ENCODE measurements at places on chromosomes 6 and 20. TPM values are rescaled to one million over a fixed set of nuclear protein-coding genes. Genes with fewer than 3 reads are reported as not detected.
A peak's percentile ranks its signal among the peaks of the same experiment; 100 is the strongest.

Gene EBF4
- 9.9 TPM for total RNA-seq

Gene PSORS1C2
- not detected for total RNA-seq

Gene GSTA3
- not detected for total RNA-seq

Gene PTCHD4
- total RNA-seq: 0.22 TPM

Gene ARMH2
- not detected for total RNA-seq

Gene GHRH
- total RNA-seq: not detected

Gene CFB
- total RNA-seq: 81.1 TPM

Gene DCDC2
- total RNA-seq: 0.15 TPM

Gene AURKA
- total RNA-seq: 17.1 TPM

Gene ZKSCAN4
- total RNA-seq: 4.0 TPM

DNA sequence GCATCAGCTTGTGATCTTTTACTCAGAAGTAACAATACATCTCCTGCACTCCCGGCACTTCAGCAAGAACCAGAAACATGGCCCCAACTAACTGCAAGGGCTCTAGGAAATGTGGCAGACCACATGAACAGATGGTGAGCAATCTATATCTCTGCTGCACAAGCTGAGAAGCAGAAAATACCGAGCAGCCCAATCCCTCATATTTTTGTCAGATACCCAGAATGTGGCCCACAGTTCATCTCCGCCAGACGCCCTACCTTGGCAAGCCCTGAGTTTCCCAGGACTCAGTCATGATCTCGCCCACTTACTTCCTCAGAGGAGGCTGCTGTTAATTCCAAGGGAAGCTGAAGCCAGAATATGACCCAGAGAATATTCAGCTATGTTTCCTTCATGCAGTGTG is 63.1 kb upstream of the PHACTR1 start:
- no peaks in the 10 kb centered on the region for H3K27me3 ChIP-seq
- no peak overlapping the region for H3K4me3 ChIP-seq
- DNase-seq: no peak
- no peaks in the 10 kb centered on the region for H3K36me3 ChIP-seq
- no peaks in the 10 kb centered on the region for H3K4me1 ChIP-seq

DNA sequence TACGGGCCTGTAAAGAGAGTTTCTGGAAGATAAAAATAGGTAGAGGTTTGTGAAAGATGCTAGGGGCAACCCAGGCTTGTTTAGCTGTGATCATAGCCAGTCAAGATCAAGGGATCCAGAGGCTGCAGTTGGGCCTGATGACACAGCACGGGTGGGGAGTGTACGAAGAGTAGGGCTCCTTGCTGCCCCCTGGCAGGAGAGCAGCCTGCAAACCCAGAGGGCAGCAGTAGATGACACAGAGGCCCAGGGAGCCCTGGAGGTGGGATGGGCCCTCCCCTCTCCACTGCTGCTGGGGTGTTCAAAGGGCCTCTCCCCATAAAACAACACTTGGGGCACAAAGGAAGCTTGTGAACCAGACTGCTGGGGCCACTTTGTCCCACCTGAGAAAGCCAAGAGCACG is 47.2 kb downstream of the VEGFA start:
- peaks cover 32% of the 10 kb centered on the region for H3K4me1 ChIP-seq
- no peak for DNase-seq
- no peaks in the 10 kb centered on the region for H3K36me3 ChIP-seq
- H3K27ac ChIP-seq: no peak overlapping the region
- no peaks in the 10 kb centered on the region for H3K27me3 ChIP-seq

GRCh38 chr20:39596554-39596953 is 634.4 kb downstream of the DHX35 start:
- DNase-seq: no peak
- H3K27me3 ChIP-seq: no peaks in the 10 kb centered on the region
- peaks cover 4% of the 10 kb centered on the region for H3K4me1 ChIP-seq
- no peak overlapping the region for H3K4me3 ChIP-seq
- no peak overlapping the region for H3K27ac ChIP-seq
- no peaks in the 10 kb centered on the region for H3K36me3 ChIP-seq

GRCh38 chr6:81172056-81172740 is 580.3 kb downstream of the TENT5A start:
- H3K27ac ChIP-seq: peak overlapping the region; percentile 34
- H3K27me3 ChIP-seq: no peaks in the 10 kb centered on the region
- H3K4me3 ChIP-seq: no peak overlapping the region
- H3K36me3 ChIP-seq: no peaks in the 10 kb centered on the region

GRCh38 chr20:325889-326644 is 715 bp downstream of the SOX12 start:
- peaks cover 6% of the 10 kb centered on the region for H3K27me3 ChIP-seq
- DNase-seq: no peak
- H3K4me1 ChIP-seq: peaks cover 34% of the 10 kb centered on the region
- H3K4me3 ChIP-seq: peak overlapping the region; percentile 95

- DNase-seq: peak; percentile 76
- no peaks in the 10 kb centered on the region for H3K27me3 ChIP-seq
- H3K4me1 ChIP-seq: no peaks in the 10 kb centered on the region
Observed at GRCh38 chr6:30515944-30516753, 26.8 kb downstream of the HLA-E start.

GRCh38 chr20:49046087-49046900 is at the start of gene CSE1L:
CSE1L (plus strand) TSS chr20:49046312; CDS start chr20:49058464, 12,152 bp downstream.
- H3K36me3 ChIP-seq: no peaks in the 10 kb centered on the region
- H3K27me3 ChIP-seq: no peaks in the 10 kb centered on the region
- DNase-seq: peak; percentile 85
- peaks cover 53% of the 10 kb centered on the region for H3K4me1 ChIP-seq
- peak within 1 kb of the TSS; percentile 95 for H3K27ac ChIP-seq
- peak within 1 kb of the TSS; percentile 76 for H3K4me3 ChIP-seq

- no peak overlapping the region for H3K27ac ChIP-seq
- no peaks in the 10 kb centered on the region for H3K27me3 ChIP-seq
- no peaks in the 10 kb centered on the region for H3K36me3 ChIP-seq
- peaks cover 6% of the 10 kb centered on the region for H3K4me1 ChIP-seq
Observed at GRCh38 chr6:13538084-13538483, 36.3 kb upstream of the SIRT5 start.

- H3K36me3 ChIP-seq: no peaks in the 10 kb centered on the region
- H3K27me3 ChIP-seq: no peaks in the 10 kb centered on the region
- DNase-seq: no peak
Observed at GRCh38 chr6:160972111-160972510, 19.5 kb upstream of the MAP3K4 start.

DNA sequence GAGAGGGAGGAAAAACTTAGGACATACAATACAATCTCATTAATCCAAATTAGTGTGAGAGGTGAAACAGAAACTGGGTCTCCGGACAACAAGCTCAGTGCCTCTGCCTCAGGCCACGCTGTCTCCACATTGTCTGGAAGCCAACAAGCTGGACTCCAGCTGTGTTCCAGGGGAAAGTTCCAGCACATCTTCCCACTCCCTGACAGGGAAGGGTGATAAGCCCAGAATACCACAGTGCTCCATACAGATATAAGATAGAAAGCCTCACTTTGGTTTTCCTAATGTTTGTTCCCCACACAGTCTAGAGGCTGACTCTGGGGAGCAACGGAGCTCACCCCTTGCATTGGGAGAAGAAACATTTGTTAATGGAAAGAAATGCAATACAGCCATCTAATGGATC is 117.1 kb upstream of the SPTLC3 start:
- H3K27me3 ChIP-seq: no peaks in the 10 kb centered on the region
- no peak overlapping the region for H3K27ac ChIP-seq
- no peaks in the 10 kb centered on the region for H3K36me3 ChIP-seq
- no peak overlapping the region for H3K4me3 ChIP-seq
- no peak for DNase-seq
- no peaks in the 10 kb centered on the region for H3K4me1 ChIP-seq

DNA sequence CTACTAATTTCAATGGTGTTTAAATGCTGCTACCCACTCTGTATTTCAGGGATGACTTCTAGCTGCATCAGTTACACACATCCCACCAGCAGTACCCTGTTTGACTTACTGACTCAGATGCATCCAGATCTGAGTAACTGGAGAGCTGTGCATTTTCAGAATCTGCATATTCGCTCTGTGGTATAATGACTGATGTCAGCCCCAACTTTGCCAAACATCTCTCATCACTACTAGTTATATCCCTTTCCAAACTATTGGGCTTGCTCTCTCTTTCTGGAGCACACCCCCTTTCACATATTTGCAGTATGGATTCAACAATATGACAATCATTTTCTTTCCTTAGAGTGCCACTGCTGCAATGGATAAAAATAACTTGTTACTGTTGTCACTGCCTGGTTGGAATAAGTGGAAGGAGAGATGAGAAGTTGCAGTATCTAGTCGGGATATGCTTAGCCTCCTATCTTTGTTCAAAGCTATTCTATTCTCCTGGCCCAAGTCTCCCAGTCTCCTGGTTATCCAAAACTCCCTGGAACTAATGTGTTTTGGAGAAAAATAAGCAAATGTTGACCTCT is 3.3 kb upstream of the RSPO3 start:
- no peak overlapping the region for H3K4me3 ChIP-seq
- H3K4me1 ChIP-seq: peaks cover 8% of the 10 kb centered on the region
- no peak for DNase-seq
- H3K27me3 ChIP-seq: peaks cover 3% of the 10 kb centered on the region

- H3K36me3 ChIP-seq: no peaks in the 10 kb centered on the region
- H3K27ac ChIP-seq: no peak overlapping the region
- H3K4me1 ChIP-seq: no peaks in the 10 kb centered on the region
- no peak for DNase-seq
- H3K4me3 ChIP-seq: no peak overlapping the region
- no peaks in the 10 kb centered on the region for H3K27me3 ChIP-seq
Observed at GRCh38 chr6:164337024-164337924, 922.8 kb downstream of the QKI start.

GRCh38 chr6:30676660-30677285 is 4.0 kb upstream of the DHX16 start:
- DNase-seq: no peak
- peaks cover 21% of the 10 kb centered on the region for H3K36me3 ChIP-seq
- H3K27ac ChIP-seq: no peak overlapping the region
- peaks cover 24% of the 10 kb centered on the region for H3K4me1 ChIP-seq

DNA sequence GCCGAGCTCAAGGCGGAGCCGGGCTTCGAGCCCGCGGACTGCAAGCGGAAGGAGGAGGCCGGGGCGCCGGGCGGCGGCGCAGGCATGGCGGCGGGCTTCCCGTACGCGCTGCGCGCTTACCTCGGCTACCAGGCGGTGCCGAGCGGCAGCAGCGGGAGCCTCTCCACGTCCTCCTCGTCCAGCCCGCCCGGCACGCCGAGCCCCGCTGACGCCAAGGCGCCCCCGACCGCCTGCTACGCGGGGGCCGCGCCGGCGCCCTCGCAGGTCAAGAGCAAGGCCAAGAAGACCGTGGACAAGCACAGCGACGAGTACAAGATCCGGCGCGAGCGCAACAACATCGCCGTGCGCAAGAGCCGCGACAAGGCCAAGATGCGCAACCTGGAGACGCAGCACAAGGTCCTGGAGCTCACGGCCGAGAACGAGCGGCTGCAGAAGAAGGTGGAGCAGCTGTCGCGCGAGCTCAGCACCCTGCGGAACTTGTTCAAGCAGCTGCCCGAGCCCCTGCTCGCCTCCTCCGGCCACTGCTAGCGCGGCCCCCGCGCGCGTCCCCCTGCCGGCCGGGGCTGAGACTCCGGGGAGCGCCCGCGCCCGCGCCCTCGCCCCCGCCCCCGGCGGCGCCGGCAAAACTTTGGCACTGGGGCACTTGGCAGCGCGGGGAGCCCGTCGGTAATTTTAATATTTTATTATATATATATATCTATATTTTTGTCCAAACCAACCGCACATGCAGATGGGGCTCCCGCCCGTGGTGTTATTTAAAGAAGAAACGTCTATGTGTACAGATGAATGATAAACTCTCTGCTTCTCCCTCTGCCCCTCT is 1.1 kb downstream of the CEBPB start:
- H3K36me3 ChIP-seq: no peaks in the 10 kb centered on the region
- H3K4me1 ChIP-seq: peaks cover 32% of the 10 kb centered on the region
- peak overlapping the region; percentile 92 for H3K27ac ChIP-seq
- no peaks in the 10 kb centered on the region for H3K27me3 ChIP-seq

DNA sequence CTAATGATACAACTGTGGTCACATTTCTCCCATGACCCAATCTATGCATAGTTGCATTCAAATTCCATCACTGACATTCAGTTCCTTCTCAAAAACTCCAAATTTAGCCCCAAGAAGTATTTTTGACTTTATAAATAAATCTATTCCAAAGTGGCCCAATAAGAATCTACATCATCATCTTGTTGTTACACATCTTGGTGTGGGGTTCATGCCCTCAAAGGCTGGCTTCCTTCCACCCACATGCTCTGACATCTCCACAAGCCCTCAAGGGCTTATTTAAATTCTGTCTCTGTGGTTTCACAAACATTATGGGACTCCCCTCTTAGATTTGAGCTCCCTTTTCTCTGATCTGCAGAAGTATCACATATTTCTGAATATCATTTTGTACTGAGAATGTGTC is 585.3 kb upstream of the BTBD3 start:
- no peak for DNase-seq
- H3K4me1 ChIP-seq: no peaks in the 10 kb centered on the region
- H3K27ac ChIP-seq: no peak overlapping the region
- H3K36me3 ChIP-seq: no peaks in the 10 kb centered on the region

GRCh38 chr20:46634528-46634927 is 16.7 kb downstream of the SLC13A3 start:
- H3K36me3 ChIP-seq: no peaks in the 10 kb centered on the region
- no peak overlapping the region for H3K27ac ChIP-seq
- no peaks in the 10 kb centered on the region for H3K27me3 ChIP-seq
- no peak overlapping the region for H3K4me3 ChIP-seq
- DNase-seq: no peak

- H3K27ac ChIP-seq: no peak overlapping the region
- DNase-seq: no peak
- H3K27me3 ChIP-seq: peaks cover 39% of the 10 kb centered on the region
Observed at GRCh38 chr20:33299111-33299603, 16.1 kb downstream of the BPIFB1 start.

DNA sequence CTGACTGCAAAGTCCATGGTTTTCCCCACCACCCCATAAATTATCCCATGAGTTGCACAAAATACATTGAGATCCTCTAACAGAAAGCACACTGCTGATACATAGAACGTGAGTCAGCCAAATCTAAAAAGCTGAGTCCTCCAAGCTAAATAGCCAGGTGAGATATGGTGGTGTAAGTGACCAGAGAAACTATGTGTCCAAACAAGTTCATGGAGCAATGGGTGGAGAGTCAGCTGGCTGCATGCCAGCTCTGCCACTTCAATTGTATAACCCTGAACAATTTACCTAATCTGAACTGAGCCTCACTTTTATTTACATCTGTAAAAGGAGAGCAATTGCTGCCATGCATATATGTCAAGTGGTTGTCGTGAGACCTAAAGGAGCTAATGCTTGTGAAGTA is 9.7 kb downstream of the SNAP25 start:
- no peaks in the 10 kb centered on the region for H3K36me3 ChIP-seq
- no peaks in the 10 kb centered on the region for H3K4me1 ChIP-seq
- no peak overlapping the region for H3K4me3 ChIP-seq
- no peaks in the 10 kb centered on the region for H3K27me3 ChIP-seq
- DNase-seq: no peak
- H3K27ac ChIP-seq: no peak overlapping the region

Data from esophagus squamous epithelium (tissue), 5 donors.